ENCODE measurements at places on chromosomes 1 and 21.

- no peak for DNase-seq
Observed at GRCh38 chr1:230342699-230343098, 83.4 kb downstream of the PGBD5 start.

- no peak for DNase-seq
Observed at GRCh38 chr1:5975133-5975880, 16.9 kb downstream of the NPHP4 start.

- DNase-seq: no peak
Observed at GRCh38 chr1:13725714-13726175, 25.8 kb downstream of the PRDM2 start.

- no peak for DNase-seq
Observed at GRCh38 chr1:37438037-37438868, 36.1 kb upstream of the ZC3H12A start.

GRCh38 chr1:78401148-78401547 is 89.6 kb upstream of the PTGFR start:
- no peak for DNase-seq

DNA sequence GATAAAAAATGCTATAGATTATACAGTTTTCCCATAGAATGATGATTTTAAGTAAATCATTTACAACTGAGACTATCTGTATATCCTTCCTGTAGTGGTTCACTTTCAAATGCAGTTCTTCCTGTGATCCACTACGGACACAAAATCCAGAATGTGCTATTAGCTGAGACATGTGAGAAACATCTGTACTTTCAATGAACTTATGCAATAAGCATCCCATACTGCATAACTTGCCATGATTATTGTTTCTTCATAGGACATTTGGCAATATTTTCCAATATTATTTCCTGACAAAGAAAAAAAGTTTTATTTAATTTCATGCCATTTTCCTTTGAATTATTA is 83.5 kb upstream of the PRDX6 start:
- no peak for DNase-seq

GRCh38 chr1:231919239-231919885 is 292.8 kb downstream of the DISC1 start:
- DNase-seq: no peak

GRCh38 chr1:169779970-169780369 is 14.7 kb downstream of the METTL18 start:
- DNase-seq: no peak

GRCh38 chr1:174990382-174990999 is 9.3 kb upstream of the CACYBP start:
- DNase-seq: no peak

GRCh38 chr1:10429868-10430215 is 391 bp upstream of the CENPS start:
- DNase-seq: no peak

DNA sequence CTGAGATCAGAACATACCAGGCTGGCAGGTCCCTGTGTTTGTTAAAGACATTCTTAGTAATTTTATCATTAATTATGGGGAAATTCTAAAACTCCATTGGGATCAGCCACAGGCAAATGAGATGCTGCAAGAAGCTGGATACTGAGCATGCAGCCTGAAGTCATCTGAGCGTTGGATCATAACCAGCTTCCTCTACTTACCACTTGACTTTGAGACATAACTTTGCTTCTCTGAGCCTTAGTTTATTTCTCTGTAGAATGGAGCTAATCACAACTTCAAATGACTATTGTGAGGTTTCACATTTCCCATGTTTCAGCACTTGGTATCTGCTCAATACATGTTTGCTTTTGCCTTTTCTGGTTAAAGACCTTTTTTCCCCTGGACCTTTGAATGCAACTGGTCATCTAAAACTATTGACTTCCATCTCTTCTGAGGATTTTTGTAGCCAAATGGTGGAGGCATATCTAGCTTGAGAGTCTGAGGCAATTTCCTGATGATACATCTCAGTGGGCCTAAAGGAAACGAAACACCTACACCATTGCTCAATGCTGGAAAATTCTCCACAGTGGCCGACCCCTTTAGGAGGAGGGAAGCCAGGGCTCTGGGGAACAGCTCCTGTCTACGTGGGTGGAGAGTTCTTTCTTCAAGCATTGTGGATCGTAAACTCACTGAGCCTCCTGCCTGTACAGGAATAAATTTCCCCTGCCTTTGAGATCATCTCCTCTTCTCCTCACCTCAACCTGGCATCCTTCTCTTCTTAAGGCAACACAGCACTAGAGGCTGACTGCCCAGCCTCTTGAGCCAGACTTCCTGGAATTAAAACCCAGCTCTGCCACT is 109.1 kb upstream of the HOOK1 start:
- no peak for DNase-seq

DNA sequence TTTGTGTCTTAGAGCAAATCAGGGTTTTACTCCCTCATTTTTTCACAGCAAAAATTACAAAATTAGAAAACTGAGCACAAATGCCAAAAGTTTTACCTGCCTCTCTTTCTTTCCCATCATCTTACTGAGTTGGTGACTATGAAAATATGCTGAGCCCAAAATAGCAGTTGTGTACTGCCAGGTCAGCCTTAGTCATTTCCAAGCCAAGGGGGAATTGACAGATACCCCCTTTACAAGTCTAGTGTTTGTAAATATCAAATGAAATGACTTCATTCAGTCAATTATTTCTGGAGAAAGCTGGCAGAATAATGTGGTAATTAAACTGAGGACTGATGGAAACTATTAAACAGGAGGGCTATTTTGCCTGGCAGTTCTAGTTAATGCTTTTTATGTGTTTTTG is 11.4 kb upstream of the GORAB start:
- no peak for DNase-seq

- DNase-seq: no peak
Observed at GRCh38 chr1:247111700-247112478, 7.7 kb upstream of the ZNF669 start.

GRCh38 chr1:54885237-54885679 is 1.7 kb downstream of the DHCR24 start:
- no peak for DNase-seq

- no peak for DNase-seq
Observed at GRCh38 chr21:29403922-29404538, 105.3 kb downstream of the BACH1 start.

- no peak for DNase-seq
Observed at GRCh38 chr1:30971496-30971895, 62.9 kb upstream of the SDC3 start.

DNA sequence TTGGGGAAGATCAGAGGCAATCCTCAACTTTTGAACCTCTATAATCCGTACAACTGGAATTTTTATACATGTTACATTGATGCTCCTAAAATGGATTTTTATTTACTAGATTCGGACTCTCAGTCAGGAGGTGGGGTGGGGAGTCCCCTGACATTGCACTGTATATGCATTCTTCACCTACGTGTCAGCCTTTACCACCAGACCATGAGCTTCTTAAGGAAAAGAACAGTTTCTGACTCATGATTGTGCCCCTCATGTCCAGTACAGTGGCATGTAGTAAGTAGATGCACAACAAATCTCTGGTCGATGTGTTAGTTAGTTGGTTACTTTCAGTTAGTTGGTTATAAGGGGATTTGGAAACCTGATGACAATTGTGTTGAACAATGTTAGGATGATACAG is 15.4 kb downstream of the LPAR3 start:
- DNase-seq: no peak

DNA sequence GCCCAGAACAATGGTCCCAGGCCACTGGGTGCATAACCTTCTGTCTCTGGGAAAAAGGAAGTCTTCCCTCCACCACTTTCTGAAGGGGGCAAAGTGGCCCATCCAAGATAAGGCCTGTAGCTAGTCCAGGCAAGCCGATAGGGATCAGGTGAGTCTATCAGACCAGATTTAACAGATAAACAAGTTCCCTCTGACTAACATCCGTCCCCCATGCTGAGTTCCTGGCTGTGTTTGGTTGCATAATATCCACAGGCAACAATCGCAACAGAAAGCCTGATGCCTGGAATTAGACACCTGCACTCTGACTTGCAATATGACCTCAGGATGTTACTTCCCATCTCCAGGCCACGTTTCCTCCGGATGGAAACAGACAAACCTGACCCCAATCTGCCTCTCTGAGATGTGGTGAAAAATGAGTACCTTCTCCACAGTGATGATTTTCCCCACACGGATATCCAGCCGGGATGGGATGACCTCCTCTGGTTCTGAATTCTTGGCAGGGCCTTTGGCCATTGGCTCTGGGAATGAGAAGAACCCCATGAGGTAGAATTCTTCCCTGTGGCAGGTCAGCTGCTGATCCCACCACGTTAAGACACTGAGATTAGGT is 36.4 kb downstream of the YARS1 start:
- no peak for DNase-seq

DNA sequence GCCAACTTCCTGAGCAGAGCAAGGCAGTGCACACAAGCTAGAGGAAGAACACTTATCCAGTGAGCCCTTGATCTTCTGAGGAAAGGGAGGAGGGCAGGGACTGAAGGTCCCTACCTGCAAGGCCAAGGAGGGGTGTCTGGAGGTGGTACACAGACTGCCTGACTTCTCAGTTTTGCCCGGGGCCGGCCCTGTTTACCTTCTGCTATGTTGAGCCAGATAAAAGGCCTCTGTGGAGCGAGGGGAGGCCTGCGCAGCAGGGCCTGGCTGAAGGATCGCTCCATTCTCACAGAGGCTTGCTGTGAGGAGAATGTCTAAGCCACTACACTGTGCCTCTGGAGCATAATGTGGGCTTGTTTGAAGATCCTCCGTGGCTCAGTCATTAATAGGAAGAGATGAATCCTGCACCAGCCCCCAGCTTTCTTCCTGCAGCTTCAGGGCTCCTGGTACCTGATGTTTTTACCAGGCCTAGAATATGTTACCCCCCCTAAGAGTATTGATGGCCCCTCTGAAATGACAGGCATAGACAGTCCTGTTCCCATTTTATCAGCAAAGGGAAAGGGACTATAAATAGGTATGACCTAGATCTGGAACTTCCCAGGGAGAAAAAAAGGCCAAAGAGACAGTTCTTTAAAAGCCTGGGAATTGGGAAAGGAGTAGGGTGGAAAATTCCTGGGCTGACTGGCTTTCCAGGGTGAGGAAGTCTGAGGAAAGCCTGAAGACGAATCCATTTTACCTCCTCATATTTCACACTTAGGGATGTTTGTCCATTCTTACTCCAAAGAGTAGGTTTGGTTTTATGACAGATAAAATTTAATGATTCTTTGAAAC is 4.7 kb downstream of the POGK start:
- DNase-seq: no peak

DNA sequence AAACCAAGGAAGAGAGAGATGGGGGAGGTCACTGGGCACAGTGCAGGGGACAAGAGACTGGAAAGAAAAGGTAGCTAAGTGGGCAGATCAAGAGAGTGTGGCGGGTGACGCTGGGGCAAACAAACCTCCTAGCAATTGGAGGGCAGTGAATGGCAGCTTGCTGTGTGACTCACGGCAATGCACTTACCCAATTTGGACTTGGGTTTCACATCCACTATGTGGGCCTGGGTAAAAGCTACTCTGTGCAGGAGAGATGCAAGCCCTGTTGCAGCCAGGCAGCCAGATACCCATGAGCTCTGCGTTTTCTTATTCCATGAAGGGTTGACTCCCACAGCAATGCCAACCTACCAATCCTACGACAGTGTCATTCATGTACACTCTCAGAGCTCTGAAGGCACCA is 9.5 kb downstream of the PLXNA2 start:
- DNase-seq: no peak

- DNase-seq: no peak
Observed at GRCh38 chr21:34524646-34525601, 12.9 kb upstream of the KCNE1 start.

DNA sequence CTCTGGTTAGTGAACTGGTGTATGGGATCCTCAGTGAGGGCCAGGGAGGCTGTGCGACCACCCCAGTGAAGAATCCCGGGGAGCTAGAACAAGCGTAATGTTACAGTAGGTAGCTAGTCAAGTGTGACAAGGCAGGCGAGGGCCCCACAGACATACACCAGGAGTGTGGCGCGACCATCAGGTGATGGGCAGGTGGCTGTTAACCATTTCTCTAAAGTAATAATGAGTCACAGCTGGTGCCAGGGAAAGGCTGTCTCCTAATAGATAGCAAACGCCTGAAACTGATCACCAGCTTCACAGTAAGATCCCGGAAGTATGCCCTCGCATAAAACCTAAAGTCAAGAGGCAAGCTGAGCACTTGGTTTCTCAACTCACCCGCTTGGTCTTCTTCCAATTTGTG is 40.5 kb upstream of the TARBP1 start:
- DNase-seq: no peak

- DNase-seq: no peak
Observed at GRCh38 chr21:42746240-42746592, 92.8 kb downstream of the PDE9A start.

- DNase-seq: peak; percentile 23
Observed at GRCh38 chr1:162056043-162056442, 13.4 kb upstream of the NOS1AP start.

- peak; percentile 97 for DNase-seq
Observed at GRCh38 chr1:22806584-22806983, 95.9 kb downstream of the EPHB2 start.

DNA sequence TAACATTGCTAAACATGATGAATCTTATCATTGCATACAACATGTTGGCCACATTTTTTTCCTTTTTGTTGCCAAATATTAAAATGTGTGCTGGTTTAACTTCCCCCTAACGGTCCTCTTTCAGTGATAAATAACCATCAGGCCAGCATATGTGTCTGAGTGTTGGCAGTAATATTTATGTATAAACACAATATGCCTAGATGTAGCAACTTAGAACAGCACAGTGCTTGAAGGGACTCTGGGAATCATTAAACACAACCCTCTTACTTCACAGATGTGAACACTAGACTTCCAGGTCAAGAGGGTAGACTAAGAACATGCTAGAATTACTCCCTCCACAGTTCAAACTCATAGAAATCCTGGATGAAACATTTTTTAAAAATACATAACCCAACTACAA is 581.8 kb downstream of the PLPP3 start:
- no peak for DNase-seq

DNA sequence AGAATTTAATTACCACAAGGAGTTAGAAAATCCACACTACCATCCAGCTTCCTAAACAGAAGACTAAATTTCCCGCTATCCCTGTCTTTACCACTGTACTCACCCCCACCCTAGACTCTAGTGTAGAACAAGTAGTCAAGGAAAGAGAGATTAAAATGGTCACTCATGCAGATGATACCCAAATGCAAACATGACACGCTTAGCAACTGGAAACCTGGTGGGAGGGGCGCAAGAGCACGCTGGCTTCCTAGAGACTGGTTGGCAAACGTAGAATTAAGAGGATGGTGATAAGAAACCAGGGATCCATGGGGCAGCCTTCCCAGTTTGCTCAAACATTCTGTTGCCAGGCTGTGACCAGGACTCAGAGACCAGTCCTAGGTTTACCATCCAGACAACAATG is 9.9 kb upstream of the LDLRAD1 start:
- DNase-seq: no peak

GRCh38 chr1:12085643-12086260 is 22.6 kb downstream of the TNFRSF8 start:
- no peak for DNase-seq
